Activated T-helper 9 cell treated with anti-CD3 and anti-CD28 coated beads, Interleukin-2, amount 50 U/mL, for 16 hours (primary cell): ENCODE measurements at places on chromosomes 4 and X.

DNA sequence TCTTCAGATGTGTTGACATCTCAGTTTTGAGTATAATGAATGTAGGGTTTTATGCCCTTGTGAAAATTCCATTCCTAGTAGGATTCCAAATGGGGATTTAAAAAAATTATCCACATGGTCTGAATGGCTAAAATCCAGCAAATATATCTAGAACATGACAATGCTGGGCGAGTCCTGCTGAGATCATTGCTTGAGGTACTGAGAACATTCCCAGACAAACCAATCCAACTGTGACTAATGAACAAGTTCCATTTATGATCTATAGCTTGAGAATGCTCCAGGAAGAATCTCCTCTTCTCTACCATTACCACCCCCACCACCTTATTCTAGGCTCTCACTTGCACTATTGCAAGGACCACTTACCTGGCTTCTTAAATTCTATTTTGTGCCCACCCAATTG is 77.2 kb upstream of the IL1RAPL2 start:
- DNase-seq = no peak

DNA sequence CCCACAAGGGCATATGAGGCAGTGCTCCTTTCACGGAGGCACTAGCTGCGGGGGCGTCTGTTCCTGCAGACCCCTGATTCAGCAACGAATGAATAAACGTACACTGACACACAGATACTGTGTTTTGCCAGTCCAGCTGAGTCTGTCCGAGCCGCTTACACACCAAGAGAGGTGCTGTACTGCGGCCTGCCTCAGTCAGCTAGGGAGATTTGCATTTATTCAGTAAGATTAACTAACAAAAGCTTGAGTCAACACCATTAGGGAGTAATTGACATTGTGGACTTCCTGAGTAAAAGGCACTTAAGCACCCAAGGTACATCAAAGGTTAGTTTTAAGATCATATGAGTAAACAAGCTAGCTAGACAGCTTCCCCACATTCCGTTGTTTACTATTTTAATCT is 31.0 kb upstream of the BEX4 start:
- no peak for DNase-seq

GRCh38 chr4:7988437-7988836 is 48.8 kb upstream of the AFAP1 start:
- no peak for DNase-seq

DNA sequence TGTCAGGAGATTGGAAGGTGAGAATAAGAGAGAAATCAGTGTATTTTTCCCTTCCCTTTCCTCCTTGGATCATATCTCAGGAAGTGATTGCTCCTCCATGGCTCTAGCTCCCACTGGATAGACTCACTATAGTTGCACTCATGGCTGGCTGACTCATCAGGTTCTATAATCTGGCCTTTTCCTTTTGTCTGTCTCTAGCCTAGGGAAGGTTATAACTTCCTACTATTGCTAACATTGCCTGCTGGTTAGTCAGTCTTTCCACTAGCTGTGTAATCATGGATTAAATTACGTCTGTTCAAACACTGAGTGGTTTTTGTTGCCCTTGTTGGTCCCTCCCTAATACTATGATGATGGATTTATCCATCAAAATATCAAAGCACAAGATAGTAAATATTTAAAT is 195.5 kb upstream of the VEGFC start:
- DNase-seq = no peak

- DNase-seq = no peak
Measured at GRCh38 chr4:112266823-112267222, 18.9 kb downstream of the TIFA start.
